ENCODE measurements at places on chromosomes 6 and 20.
A peak's percentile ranks its signal among the peaks of the same experiment; 100 is the strongest.

DNA sequence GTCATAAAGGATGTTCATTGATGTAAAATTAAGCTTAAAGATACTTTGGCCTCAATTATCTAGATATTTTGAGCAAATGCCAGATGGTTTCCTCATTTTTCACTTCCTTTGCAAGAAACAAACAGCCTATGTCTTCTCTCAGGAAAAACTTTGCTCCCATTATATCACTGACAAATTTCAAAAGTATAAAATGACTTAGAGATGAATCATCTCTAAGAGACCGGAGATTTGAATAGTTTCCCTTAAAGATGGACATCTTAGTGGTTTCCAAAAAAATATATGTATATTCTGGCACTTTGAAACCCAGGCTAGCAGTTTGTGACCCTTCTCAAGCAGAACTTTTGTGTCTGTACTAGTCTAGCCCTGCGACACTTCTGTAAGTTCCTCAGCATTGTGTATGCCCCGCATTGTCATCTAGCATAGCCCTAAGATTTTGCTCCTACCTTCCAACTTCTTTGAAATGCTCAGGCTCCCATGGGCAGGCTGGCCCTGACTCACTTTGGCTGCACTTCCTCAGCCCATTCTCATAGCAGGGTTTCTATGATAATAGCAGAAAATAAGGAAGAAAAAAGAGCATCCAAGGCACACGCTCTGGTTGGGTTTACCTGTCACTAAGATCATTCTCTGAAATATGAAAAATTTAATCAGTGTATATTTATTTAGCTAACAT lies 25.7 kb upstream of the POU3F2 start:
- no peak for DNase-seq

GRCh38 chr6:17193106-17193775 lies 87.9 kb upstream of the RBM24 start:
- DNase-seq = no peak

- no peak for DNase-seq
These were observed 44.6 kb downstream of the NKX2-4 start for GRCh38 chr20:21352703-21353102.

DNA sequence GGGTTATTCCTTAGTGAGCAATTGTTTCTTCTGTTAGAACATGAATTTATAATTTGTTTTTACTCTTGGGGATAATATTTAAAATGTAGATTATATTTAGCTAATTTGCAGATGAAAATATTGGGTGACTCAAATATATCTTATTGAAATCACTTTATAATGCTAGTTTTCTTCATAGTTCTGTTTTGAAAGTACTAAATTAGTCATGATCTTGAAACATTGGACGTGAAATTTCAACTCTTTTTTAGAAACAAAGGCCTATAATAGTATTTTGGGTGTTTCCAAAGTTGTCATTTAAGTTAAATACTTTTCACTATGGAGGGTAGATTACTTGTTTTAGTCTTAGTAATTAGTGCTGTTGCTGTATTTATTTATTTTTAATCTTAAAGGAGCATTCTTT lies 250.9 kb downstream of the UTRN start:
- no peak for DNase-seq

DNA sequence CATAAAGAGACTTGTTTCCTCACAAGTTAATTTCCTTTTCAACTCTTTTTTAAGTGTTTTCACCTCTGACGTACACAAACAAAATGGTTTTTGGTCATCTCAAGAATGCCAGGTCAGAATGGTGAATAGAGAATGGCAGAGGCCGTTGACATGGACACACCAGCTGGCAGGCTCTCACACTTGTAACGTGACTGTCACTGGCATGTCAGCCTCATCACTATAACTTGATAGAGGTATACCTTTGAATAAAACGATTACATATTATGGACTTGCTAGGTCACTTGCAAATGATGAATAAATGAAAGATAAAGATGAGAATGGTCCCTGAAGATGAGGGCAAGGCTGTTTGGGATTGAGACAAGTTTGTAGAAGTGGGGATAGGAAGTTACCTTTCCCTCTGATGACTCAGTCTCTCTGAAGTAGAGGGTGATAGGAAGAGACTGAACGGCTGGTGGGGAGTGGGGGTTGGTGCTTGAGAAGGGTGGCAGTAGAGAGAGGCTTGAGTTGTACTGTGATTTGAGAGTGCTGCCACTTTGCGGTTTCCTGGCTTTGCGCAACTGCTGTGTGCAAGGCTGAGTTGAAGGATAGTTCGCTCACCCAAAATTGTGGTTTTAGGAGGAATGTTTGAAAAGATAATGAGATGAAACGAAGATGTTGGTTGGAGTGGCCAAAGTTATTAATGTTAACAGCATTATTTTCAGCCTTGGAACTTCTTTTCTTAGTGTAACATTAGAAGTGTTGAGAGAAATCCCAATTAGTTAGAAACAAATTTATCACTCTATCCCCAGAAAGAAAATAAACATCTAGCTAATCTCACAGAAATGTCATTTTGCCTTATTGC lies 30.3 kb downstream of the TBPL1 start:
- DNase-seq = no peak

- DNase-seq = no peak
These were observed 28.1 kb upstream of the TXNDC5 start for GRCh38 chr6:7938562-7939183.

DNA sequence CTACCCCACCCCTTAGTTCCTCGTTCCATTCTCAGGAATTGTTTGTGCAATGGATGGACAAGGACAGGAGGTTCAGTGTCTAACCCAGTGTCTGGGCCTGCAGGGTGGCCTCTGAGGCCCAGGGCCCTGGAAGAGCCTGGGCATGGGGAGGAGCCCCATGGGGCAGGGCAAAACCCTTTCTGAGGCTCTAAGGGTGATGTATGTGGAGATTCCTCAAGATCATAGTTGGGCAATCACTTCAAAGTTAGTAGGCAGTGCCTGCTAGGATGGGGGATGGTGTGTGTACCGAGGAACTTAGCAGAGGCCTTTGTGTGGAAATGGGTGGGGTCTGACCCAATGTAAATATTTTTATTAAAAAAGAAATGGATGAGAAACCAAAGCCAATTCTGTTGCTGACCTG lies 6.7 kb upstream of the C2 start:
- no peak for DNase-seq

DNA sequence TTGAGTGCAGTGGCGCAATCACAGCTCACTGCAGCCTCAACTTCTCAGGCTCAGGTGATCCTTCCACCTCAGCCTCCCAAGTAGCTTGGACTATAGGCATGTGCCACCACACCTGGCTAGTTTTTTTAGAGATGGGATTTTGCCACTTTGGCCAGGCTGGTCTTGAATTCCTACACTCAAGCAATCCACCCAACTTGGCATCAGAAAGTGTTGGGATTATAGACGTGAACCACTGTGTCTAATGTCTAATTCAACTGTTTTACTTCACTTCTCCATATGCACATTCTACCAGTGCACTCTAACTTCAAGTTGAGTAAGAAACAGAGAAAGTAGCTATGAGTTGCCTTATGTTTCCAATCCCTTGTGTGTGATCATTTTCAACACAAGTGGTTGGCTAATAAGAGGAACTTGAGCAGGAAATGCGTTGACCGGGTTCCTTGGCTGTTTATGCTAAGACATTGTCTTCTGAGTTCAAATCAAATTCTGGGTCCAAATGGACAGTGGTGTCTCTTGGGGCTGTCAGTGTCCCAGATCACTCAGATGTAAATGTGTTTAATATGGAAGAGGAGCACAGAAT lies 23.9 kb downstream of the ZNF337 start:
- no peak for DNase-seq

DNA sequence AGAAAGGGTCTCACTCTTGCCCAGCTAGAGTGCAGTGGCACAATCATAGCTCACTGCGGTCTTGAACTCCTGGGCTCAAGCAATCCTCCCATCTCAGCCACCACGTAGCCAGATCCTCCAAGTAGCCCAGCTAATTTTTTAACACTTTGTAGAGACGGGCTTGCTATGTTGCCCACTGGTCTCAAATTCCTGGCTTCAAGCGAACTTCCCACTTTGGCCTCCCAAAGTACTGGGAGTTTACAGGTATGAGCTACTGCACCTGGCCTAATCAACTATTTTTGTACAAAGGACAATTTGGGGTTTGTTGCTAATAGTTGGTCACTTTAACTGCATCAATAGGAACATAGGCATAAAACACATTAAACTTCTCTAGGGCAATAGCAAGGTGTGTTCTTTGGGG lies 29.9 kb upstream of the SYNCRIP start:
- no peak for DNase-seq

- DNase-seq = no peak
These were observed 1174.7 kb upstream of the MAP3K7 start for GRCh38 chr6:91761621-91762020.

DNA sequence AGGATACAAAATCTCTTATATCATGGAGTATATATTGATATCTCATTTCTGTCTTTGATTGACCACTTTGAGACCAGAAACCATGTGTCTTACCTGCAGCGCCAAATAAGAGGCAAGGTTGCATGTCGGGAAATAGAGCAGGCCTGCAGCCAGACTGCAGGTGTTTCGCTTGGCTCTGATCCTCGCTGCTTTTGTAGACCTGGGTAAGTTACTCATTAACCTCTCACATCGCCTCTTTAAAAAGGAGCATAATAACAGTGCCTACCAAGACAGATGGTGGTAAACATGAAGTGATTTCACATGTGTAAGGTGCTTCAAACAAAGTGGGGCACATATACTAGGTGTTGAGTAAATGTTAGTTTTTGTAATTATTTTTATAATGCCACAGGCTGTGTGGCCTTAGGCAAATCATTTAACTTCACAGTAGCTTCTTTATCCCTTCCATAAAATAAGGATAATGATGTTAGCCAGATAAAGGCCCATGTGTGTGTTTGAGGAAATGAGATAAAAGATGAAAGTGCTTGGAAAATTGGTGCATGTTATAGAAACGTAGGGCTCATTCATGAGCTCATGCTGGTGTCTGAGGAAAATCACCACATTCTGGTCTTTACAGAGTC lies 248.8 kb upstream of the MAP3K7 start:
- DNase-seq = peak; percentile 23

GRCh38 chr6:87993356-87993755 lies 54.3 kb upstream of the SPACA1 start:
- DNase-seq = no peak

- DNase-seq = no peak
These were observed 382.4 kb upstream of the ADGRB3 start for GRCh38 chr6:68252632-68253031.

- no peak for DNase-seq
These were observed 5.6 kb upstream of the STX16 start for GRCh38 chr20:58645412-58645968.

- peak; percentile 65 for DNase-seq
These were observed 4.5 kb upstream of the TNXB start for GRCh38 chr6:32113386-32114352.

- DNase-seq = no peak
These were observed 298.4 kb downstream of the MAFB start for GRCh38 chr20:40390654-40391053.

GRCh38 chr6:105211831-105212230 lies 32.0 kb upstream of the POPDC3 start:
- DNase-seq = no peak

- no peak for DNase-seq
These were observed 137.6 kb downstream of the RNGTT start for GRCh38 chr6:88825856-88826255.

DNA sequence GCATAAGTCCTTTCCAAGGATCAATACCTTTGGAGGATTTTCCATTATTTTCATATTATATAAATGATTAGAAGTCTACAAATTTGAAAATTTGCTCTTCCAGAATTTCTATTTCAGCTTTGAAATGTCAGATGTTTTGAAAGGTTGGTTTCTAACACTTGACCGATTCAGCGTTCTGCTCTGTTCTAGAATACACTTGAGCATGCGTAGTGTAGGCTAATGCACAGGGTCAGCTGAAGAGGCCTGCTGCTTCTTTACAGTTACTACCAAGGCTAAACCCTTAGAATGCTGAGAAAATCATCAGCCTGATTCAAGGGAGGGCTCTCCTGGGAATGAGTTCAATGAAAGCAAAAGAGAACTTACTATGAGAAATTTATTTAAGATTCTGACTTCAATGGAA lies 177.6 kb downstream of the RNF144B start:
- DNase-seq = no peak

DNA sequence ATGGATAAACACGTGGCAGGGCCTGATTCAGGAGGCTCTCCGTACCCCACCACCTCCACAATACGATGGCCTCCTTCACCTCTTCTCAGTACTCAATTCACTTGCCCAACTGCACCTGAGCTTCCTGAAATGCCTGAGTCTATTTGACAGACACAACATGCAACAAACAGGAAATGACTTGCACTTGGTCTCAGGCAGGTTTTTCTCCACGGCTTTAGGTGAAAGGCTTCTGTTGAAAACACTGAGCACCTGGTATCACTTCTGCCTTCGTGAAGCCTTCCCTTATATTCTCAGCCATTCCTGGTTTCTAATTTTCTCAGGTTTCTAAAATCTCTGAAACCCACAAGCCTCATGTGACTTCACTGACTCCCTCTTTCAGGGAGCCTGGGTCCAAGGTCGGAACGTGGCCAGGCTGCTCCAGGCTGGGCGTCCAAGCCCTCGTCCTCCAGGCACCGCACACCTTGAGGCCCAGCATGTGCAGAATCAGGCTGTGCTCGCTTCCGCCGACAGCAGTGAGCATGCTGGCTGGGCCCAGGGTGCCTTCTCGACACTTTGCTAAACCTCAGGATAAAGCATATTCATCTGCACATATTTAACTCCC lies 34.7 kb downstream of the TAF4 start:
- no peak for DNase-seq

DNA sequence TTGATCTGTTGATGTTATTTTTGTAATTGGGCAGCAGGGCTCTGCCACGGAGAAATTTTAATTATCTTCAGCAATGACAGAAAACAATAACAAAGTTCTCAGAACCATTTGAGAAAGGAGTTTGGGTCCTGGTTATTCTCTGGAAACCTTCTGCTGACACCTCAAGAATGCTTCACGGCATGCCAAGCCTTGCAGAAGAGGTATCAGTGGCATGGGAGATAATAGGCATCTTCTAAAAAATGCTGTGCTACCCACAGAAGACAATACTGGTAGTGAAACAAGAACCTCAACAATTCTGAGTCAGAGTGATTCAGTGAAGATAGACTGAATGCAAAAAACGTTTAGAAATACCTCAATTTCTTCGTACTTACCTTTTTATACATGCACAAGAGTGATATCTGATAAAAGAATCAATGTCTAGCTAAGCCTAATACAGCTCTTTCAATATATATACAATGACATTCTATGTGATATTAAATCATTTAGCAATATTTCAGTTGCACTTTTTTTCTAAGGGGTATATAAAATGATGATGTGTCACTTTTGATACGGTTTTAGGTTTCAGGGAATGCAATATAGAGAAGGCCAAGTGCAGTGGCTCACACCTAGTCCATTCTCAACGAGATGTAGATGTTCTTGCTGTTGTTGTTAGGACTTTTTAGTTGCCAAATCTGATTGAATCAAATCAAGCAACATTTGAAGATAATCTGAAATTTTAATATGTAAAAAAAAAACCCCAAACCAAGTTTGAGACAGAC lies 110.4 kb upstream of the COL21A1 start:
- no peak for DNase-seq

DNA sequence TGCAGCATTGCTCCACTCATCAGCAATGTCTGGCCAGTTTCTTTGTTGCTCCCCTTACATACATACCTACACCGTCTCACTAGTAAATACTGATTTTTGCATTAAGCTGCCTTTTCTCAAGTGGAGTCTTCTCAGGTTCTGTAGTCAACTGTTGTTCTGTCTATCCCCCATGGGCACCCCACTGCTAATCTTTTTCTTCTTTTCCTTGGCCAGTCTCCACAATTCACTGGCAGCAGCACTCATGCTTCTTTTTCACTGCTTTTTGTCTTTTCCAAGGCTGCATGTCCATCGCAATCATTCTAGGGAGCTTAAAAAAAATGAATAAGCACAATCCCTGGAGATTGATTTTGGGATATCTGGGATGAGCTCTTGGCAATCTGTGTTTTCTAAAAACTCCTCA lies 10.3 kb upstream of the ERVFRD-1 start:
- DNase-seq = no peak

GRCh38 chr20:19275038-19275629 lies 62.7 kb downstream of the SLC24A3 start:
- no peak for DNase-seq
